ENCODE measurements at places on chromosomes 2 and 18.

- DNase-seq = peak; percentile 71
These were observed 63.3 kb upstream of the EFEMP1 start for GRCh38 chr2:55986700-55987440.

- no peak for DNase-seq
These were observed 116.7 kb upstream of the NPAS2 start for GRCh38 chr2:100703213-100703612.

DNA sequence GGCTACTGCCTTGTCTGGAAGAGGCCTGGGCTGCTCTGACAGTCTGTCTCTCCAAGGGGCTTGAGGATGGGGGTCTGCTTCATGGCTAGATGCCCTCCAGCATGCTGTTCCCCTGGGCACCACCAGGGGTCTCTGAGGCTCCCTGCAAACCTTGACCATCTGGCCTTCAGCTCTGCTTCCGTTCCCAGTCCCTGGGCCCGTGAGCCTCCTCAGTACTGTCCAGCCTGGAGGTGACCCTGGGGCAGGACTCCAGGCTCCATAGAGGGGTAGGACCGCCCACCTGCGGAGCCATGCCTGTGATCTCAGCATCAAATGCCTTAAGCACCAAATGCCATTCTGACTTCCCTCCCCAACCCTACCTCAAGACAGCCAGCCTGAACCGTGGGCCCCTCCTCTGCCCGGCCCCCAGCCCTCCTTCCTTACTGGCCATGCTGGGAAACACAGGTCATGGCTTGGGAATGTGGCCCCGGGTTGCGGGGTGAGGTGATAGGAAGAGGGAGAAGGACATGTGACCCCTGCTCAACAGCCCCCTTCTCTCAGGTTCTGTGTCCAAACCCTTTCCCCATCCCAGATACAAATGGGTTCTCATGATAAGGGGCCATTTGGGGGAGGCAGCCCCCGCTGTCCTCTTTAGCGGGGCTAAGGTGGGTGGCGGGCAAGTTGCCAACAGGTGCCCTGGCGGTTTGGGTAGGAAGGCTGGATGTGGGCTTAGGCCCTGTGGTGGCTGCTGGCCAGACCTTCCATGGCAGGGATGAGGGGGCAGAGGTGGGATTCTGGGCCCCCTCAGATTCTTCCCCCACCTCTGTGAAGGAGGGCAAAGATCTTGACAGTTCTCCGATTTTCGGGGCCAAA lies 25.0 kb downstream of the SPEG start:
- peak; percentile 52 for DNase-seq

DNA sequence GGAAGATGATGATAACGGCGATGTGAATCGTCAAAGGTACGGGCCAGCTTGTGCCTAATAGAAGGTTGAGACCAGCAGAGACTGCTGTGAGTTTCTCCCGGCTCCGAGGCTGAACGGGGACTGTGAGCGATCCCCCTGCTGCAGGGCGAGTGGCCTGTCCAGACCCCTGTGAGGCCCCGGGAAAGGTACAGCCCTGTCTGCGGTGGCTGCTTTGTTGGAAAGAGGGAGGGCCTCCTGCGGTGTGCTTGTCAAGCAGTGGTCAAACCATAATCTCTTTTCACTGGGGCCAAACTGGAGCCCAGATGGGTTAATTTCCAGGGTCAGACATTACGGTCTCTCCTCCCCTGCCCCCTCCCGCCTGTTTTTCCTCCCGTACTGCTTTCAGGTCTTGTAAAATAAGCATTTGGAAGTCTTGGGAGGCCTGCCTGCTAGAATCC lies 3.0 kb downstream of the FZD7 start:
- peak; percentile 77 for DNase-seq

DNA sequence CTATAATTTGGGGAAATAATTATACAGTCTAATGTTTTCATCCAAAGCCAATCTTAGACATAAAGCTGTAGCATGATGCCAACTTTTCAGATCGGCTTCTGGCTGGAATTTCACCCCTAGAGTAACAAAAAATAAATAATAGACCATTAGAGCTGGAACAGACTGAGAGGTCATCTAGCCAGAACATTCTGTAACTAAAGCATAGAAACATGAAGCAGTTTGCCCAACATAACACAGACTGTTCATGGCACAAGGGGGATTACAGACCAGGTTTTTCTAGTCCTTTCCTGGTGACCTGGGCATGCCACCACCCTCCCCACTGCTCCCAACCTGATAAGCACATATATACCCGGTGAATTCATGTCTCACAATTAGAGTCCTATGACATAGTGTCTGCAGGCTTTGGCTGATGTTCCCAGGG lies 116.4 kb upstream of the PPP1CB start:
- DNase-seq = peak; percentile 81

DNA sequence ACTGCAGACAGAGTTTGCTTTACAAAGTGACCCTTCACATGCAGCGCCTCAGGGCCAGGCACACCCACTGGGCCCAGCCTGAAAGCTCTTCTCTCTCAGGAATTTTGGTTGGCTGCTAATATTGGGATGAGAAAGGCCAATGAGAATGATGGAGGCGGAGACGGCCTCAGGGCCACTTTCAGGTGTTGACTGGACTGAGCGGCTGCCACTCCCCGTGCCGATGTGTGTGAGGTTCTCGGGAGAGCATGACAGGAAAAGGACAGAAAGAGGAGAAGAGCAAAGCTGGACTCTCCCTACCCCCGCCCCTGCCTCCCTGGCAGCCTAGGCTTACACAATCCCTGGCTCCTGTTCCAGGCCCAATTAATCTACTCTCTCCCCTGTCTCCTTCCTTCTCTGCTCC lies 155.7 kb downstream of the CELF4 start:
- no peak for DNase-seq

DNA sequence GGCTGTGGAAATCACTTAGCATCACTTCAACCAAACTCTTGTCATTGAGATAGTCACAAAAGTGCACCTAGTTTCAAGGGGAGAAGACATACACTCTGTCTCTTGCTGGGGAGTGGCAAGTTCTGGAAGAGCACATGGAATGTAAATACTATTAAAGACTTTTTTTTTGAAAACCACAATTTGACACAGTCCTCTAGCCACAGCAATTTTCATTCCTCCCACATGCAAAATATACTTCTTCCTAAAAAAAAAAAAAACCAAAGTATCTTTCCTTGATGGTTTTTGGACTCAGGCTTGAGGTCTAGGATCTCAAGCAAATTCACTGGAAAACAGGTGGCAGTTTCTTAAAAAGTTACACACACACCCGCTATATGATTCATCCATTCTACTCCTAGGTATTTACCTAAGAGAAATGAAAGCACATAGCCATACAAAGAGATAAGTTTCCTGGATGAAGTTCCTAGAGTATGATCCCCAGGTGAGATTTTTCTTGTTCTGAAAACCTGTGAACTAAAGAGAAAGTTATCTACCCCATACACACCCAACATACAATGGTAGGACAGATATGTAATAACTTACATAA lies 295.8 kb downstream of the SP3 start:
- DNase-seq = peak; percentile 30

GRCh38 chr2:44772131-44772530 lies 169.4 kb upstream of the SIX3 start:
- DNase-seq = no peak

GRCh38 chr2:127658146-127658545 lies 12.2 kb downstream of the GPR17 start:
- no peak for DNase-seq
